ENCODE measurements at places on chromosomes 2 and 18.
A peak's percentile ranks its signal among the peaks of the same experiment; 100 is the strongest.

GRCh38 chr2:42142547-42143184 lies 26.5 kb upstream of the EML4 start:
- H3K27ac ChIP-seq = peak overlapping the region; percentile 75
- H3K36me3 ChIP-seq = no peaks in the 10 kb centered on the region
- H3K4me3 ChIP-seq = no peak overlapping the region
- H3K4me1 ChIP-seq = peaks cover 22% of the 10 kb centered on the region
- H3K27me3 ChIP-seq = no peaks in the 10 kb centered on the region
- peak; percentile 64 for DNase-seq

- H3K4me1 ChIP-seq = no peaks in the 10 kb centered on the region
- no peaks in the 10 kb centered on the region for H3K27me3 ChIP-seq
- no peak overlapping the region for H3K4me3 ChIP-seq
- no peak for DNase-seq
These were observed 77.3 kb downstream of the AGAP1 start for GRCh38 chr2:235570966-235571692.

DNA sequence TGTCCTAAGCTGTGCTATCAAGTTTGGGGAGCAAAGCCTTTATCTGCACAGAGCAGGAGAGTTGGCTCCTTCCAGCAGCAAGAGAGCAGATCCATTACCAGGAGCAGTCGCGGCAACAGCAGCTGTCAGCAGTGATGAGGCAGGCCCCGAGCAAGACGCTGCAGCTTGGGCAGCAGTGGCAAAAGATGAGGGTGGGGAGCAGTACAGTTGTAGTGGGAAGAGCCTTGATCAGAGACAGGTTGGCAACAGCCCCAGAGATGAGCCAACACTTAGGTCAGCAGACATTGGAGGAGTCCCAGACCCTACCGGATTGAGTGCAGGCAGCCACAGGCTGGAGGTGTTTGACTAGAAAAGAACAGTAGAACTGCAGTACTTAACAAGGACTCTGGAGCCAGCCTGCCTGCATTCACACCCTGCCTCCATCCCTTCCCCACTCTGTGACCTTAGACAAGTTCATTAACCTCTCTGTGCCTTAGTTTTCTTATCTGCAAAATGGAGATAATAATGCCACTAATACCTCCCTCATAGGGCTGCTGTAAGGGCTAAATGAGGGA lies 117.1 kb upstream of the SERTAD2 start:
- peak; percentile 66 for DNase-seq
- H3K4me1 ChIP-seq = peaks cover 17% of the 10 kb centered on the region
- H3K27me3 ChIP-seq = no peaks in the 10 kb centered on the region
- H3K4me3 ChIP-seq = no peak overlapping the region
- H3K27ac ChIP-seq = no peak overlapping the region
- H3K36me3 ChIP-seq = no peaks in the 10 kb centered on the region

- H3K4me3 ChIP-seq = no peak overlapping the region
- no peak overlapping the region for H3K27ac ChIP-seq
- H3K36me3 ChIP-seq = no peaks in the 10 kb centered on the region
- DNase-seq = peak; percentile 39
These were observed 76.1 kb upstream of the MAPRE2 start for GRCh38 chr18:34965108-34965507.

DNA sequence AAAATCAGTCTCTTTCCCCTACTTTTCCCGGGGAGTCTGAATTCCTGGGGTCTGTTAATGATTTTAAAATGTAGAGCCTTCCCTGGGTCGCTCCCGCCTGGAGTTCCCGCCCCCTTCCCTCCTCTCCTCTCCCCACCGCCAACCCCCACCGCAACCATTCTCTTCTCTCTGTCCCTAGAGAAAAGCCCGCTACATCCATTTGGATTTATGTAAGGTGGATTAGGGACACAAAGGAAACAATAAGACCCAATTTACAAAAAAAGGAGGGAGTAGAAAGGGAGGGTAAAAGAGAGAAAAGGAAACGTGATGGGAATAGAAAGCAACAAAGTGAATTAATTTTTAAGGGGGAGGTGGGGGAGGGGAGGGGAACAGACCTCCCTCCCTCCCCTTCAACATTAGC lies 2.2 kb downstream of the EPHA4 start:
- H3K36me3 ChIP-seq = no peaks in the 10 kb centered on the region
- no peaks in the 10 kb centered on the region for H3K4me1 ChIP-seq

- no peak for DNase-seq
- no peaks in the 10 kb centered on the region for H3K36me3 ChIP-seq
- H3K4me3 ChIP-seq = no peak overlapping the region
- H3K4me1 ChIP-seq = no peaks in the 10 kb centered on the region
These were observed 309.3 kb upstream of the PIK3C3 start for GRCh38 chr18:41645589-41646360.

DNA sequence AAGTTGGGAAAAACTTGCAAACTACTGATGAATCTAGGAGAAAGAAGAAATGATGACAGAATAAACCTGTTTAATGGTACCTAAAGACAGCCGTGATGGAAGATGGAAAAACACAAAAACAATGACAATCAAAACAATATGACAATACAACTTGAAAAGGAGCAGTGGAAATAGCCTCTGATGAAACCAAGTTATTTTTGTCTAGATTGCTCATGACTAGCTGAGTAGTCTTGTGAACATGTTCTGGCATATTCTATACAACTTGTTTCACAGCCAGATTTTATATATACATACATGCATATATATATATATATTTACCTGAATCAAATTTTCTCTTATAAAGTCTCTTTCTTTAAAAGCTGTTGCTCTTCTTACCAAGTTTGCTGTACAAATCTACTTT lies 439.1 kb downstream of the TGIF1 start:
- DNase-seq = no peak
- no peak overlapping the region for H3K27ac ChIP-seq
- H3K27me3 ChIP-seq = no peaks in the 10 kb centered on the region
- no peak overlapping the region for H3K4me3 ChIP-seq
- peaks cover 8% of the 10 kb centered on the region for H3K4me1 ChIP-seq

DNA sequence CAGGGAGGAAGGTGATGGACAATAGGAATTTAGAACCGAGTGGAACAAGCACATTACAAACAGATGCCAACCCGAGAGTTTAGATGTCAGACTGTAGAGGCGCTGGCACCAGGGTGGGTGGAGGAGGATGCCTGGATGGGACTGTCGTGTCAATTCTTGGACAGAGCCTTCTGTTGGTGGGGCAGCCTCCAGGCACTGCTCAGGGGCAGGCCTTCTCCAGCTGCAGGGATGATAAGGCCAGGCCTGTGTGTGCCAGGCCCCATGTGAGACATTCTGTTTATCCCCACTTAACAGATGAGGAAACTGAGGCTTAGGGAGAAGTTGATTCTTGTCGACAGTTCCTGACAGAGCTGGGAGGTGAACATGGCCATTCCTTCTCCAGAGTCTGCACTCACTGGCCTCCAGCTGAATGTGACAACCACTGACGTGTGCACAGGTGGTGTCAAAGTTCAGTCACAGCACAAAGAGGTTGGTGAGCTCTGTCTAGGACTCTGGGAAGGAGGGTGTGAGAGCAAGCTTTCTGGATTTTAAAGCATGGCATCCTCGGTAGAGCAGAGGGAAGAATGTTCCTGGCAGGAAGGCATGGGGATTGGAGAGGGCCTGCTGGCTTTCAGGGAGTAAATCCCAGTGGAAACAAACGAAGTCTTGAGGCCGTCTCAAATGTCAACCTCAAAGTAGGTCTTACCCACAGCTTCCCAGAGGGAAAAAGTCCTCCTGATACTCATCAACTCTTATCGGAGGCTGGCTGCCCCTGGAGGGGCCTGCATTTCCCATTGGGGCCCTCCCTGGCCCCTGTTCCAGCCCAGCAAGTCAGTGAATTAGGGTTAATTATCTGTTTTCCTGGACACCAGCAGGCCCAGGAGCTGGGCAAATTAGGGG lies 52.4 kb downstream of the GLI2 start:
- DNase-seq = no peak
- no peak overlapping the region for H3K4me3 ChIP-seq

Measured in stomach (tissue), 19 donors.